Activated T-helper 1 cell treated with anti-CD3 and anti-CD28 coated beads, Interleukin-12 subunit alpha, Interleukin-12 subunit beta, Interleukin-2, Interleukin-4 antibody, amounts not matched to agents 30 ng/mL and 10 ng/mL and 1 ng/mL, durations not matched to agents 14 hours and 24 hours and 36 hours (primary cell): ENCODE measurements at places on chromosomes 4 and X.
A peak's percentile ranks its signal among the peaks of the same experiment; 100 is the strongest.

- H3K36me3 ChIP-seq = peaks cover 21% of the 10 kb centered on the region
- DNase-seq = no peak
- H3K4me1 ChIP-seq = no peaks in the 10 kb centered on the region
- H3K27me3 ChIP-seq = no peaks in the 10 kb centered on the region
- no peak overlapping the region for H3K4me3 ChIP-seq
Measured at GRCh38 chrX:77564823-77565222, 117.6 kb downstream of the FGF16 start.

- H3K4me1 ChIP-seq = no peaks in the 10 kb centered on the region
- no peak overlapping the region for H3K27ac ChIP-seq
- no peak for DNase-seq
- H3K27me3 ChIP-seq = peaks cover 11% of the 10 kb centered on the region
- no peak overlapping the region for H3K4me3 ChIP-seq
Measured at GRCh38 chr4:73527196-73527595, 45.7 kb downstream of the AFM start.

DNA sequence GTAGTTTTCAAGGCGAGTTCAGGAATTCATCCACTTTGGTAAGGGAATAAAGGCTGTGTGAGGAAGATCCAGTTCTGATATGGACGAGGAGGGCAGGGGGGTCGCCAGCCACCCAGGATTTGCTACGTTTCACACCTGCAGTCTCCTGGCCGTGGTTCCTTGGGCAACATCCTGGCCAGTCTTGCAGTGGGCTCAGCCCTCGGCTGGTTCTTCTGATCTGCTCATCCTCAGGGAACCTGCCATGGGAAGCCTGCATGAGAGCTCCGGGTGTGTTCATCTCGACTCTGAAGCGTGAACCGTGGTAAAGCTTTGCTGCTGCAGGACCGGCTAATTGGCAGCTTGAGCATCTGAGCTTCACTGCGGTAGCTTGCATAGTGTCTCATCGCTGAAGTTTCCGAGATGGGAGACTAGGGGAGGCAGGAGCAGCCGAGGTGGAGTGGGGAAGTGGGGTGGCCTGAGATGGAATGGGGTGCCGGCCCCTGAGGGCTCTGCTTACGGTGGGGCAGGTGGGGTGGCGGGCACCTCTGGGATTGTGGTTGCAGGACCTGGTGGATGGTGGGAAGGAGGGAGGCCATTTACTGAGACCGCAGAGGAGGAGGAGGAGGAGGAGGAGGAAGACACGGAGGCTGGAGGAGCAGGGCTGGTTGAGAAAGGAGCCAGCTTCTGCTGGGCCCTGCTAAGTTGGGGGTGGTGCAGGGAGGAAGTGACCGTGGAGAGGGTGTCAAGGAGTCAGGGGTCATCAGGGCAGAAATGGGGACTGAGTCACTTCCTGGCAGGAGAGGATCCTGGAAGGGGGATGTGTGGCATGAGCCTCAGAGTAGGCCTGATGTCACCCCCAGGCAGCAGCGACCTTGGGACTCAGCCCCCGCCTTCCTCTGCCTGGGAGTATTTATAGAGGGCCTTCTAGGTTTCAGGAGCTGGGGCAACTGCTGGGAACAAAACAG is 213.1 kb upstream of the PSAPL1 start:
- peaks cover 2% of the 10 kb centered on the region for H3K27me3 ChIP-seq
- no peak overlapping the region for H3K4me3 ChIP-seq
- no peaks in the 10 kb centered on the region for H3K36me3 ChIP-seq
- H3K27ac ChIP-seq = peak overlapping the region; percentile 12
- DNase-seq = no peak

- H3K27ac ChIP-seq = no peak overlapping the region
- no peaks in the 10 kb centered on the region for H3K4me1 ChIP-seq
- peaks cover 2% of the 10 kb centered on the region for H3K27me3 ChIP-seq
- no peaks in the 10 kb centered on the region for H3K36me3 ChIP-seq
- no peak overlapping the region for H3K4me3 ChIP-seq
Measured at GRCh38 chrX:52270453-52271116, 85.9 kb downstream of the MAGED4 start.

DNA sequence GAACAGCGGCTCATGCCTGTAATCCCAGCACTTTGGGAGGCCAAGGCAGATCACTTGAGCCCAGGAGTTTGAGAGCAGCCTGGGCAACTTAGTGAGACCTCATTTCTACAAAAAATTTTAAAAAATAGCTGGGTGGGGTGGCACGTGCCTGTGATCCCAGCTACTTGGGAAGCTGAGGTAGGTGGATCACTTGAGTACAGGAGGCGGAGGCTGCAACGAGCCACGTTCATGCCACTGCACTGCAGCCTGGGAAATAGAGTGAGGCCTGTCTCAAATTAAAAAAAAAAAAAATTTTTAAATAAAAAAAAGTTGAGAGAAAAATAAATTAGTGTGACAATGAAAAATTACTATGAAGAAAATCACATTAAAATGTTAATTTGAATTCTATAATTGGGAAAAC is 10.5 kb downstream of the VEGFC start:
- no peaks in the 10 kb centered on the region for H3K4me1 ChIP-seq
- no peaks in the 10 kb centered on the region for H3K36me3 ChIP-seq
- H3K4me3 ChIP-seq = no peak overlapping the region
- H3K27ac ChIP-seq = no peak overlapping the region
- no peak for DNase-seq

DNA sequence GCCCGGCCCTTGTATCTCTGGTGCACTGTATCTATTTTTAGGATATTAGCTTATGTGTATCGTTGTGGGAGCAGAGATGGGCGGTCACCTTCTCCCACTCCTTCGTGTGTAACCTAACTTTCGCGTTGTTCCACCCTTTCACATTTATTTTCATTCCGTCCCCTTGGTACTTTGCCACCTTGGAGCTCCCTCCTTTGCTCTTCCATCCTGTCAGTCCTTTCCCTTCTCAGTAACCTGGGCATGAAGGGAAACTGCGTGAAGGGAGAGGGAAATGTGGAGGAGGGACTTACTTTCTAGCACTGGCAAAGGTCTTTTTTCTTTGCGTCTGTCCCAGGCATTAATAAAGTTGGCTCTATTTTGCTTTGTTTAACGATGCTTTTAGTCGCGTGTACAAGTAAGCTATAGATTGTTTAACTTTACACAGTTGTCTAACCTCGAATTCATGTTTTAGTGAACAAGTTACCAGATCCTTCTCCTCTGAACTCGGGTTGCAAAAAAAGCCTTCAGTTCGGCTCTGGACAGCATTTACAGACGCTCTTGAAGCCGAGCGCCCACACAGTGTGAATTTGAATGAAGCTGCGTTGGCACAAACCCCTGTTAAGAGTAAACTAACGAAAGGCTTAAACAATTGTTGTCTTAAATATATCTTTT is 3.9 kb downstream of the PCDH10 start:
- H3K36me3 ChIP-seq = no peaks in the 10 kb centered on the region
- no peak for DNase-seq
- peaks cover 22% of the 10 kb centered on the region for H3K4me1 ChIP-seq
- peaks cover 40% of the 10 kb centered on the region for H3K27me3 ChIP-seq

- no peaks in the 10 kb centered on the region for H3K27me3 ChIP-seq
- no peaks in the 10 kb centered on the region for H3K36me3 ChIP-seq
- DNase-seq = no peak
Measured at GRCh38 chrX:2561456-2561855, 60.7 kb upstream of the DHRSX start.

- no peak overlapping the region for H3K4me3 ChIP-seq
- no peaks in the 10 kb centered on the region for H3K36me3 ChIP-seq
- no peak for DNase-seq
Measured at GRCh38 chrX:19089555-19090040, 32.7 kb downstream of the ADGRG2 start.

- H3K27ac ChIP-seq = no peak overlapping the region
- H3K27me3 ChIP-seq = no peaks in the 10 kb centered on the region
- no peak for DNase-seq
- peaks cover 17% of the 10 kb centered on the region for H3K4me1 ChIP-seq
- H3K36me3 ChIP-seq = peaks cover 8% of the 10 kb centered on the region
Measured at GRCh38 chr4:105184316-105184980, 37.8 kb downstream of the TET2 start.

- H3K36me3 ChIP-seq = no peaks in the 10 kb centered on the region
- H3K4me3 ChIP-seq = no peak overlapping the region
- no peak overlapping the region for H3K27ac ChIP-seq
- H3K27me3 ChIP-seq = peaks cover 4% of the 10 kb centered on the region
- DNase-seq = peak; percentile 31
Measured at GRCh38 chrX:12894074-12895030, 12.1 kb upstream of the TLR8 start.
